ENCODE measurements at places on chromosomes 4 and X.

DNA sequence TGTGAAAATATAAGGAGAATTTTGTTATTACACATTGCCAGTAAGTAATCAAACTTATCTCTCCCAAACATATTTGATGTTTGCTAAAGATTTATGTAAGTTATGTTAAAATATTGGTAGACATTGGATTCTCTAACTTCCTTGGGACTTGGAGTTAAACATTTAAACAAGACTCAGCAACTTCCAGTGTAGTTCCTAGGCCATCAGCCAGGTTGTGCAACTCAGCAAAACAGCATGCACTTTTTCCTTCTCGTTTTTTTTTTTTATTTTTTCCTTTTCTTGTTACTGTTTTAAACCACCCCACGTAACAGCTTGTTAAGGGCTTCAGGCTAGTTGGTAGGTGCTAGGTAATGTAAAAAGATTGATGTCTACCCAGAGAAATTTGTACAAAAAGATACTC, 510.4 kb downstream of the ANKRD50 start:
- no peak for DNase-seq

DNA sequence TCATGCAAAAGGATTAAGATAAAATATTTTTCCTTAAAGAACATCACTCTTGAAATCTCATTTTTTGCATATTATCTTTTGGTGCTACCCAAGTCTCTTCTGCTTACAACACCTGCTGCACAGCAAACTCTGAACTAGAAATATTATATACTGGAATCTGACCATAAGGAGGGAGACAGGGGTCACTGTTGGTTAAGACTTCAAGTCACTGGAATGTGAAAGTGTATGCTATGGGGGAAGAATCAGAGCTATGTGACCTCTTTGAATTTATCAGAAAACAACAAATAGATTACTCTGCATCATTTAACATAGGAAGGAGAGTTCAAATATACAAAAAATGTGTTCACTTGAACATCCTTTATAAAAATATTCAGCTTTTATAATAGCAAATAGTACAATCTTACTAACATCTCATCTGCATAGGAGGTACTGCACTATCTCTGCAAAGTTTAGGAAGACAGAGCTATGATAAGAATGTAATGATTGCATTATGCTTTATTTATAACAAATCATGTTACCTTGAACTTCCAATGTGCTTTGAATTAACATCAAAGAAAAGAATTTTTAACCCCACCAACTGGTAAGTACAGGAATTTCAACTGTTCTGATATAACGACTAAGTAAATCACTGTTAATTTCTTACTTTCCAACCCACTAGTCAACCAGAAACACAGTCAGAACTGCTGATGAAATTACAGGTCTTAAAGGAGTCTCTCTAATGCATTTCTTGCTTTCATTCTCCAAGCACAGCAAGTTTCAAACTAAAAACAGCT, 69.8 kb downstream of the ZNF827 start:
- DNase-seq: no peak

DNA sequence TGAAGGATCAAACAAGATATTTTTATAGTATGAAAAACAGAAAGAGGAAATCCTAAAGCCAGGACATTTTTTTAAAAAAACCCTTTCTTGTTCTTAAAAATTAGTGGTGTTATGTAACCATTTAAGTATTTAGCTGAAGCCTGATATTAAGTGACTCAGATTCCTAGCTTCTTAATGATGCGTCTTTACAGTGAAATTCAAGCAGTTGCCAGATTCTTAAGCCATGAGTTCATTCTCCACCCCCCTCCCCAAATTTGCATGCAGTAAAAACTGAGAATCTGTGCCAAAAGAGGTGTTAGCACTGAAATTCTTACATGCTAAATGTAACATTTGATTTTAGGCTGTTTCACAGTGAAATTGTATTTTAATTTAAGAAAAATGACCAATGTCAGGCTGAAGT, 180.8 kb downstream of the RAPGEF2 start:
- no peak for DNase-seq

DNA sequence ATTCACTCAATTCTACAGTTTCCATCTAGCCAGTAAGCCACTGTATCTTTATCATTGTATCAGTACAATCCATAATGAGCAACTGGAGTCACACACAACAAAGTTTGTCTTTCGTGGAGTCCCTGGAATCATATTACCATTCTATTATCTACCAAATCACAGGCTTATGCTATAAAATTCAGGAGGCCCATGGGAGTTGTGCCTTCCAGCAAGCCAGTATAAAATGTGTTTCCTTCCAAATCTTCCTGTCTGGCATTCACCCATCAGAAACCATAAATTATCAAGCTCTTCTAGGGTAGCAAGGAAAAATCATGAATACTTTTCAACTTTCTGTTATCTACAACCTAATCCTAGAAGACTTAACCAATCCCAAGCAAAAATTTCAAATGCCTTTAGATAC, 1383.3 kb upstream of the PCDH7 start:
- DNase-seq: no peak

DNA sequence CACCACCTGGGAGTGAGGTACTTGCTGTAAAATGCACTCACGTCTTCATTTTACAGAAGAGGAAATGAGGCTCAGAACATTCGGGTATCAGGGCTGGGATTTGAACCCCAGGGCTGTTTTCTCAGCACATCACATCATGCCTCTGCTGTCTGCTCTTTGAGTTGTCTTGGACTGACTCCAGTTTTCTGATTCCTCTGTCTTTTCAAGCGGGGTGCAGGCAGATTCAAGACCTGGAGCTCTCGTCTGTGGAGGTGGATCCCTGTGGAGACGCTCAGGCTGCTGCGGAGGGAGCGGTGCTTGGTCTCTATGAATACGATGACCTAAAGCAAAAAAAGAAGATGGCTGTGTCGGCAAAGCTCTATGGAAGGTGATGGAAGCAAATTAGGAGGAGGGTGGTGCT, 6.3 kb downstream of the LAP3 start:
- no peak for DNase-seq

GRCh38 chr4:148376151-148376550, 66.1 kb downstream of the NR3C2 start:
- no peak for DNase-seq

- DNase-seq: no peak
These were observed 271.6 kb downstream of the CENPC start for GRCh38 chr4:67273666-67274065.

GRCh38 chr4:29423836-29424721, 1296.1 kb upstream of the PCDH7 start:
- no peak for DNase-seq

GRCh38 chrX:48071064-48071985, at the start of gene ZNF630:
Gene ZNF630, minus strand, starts transcription at chrX:48071640. Its CDS starts 4,754 bp downstream, at chrX:48066886.
- no peak for DNase-seq

- no peak for DNase-seq
These were observed 916.7 kb downstream of the TECRL start for GRCh38 chr4:63492515-63492914.

DNA sequence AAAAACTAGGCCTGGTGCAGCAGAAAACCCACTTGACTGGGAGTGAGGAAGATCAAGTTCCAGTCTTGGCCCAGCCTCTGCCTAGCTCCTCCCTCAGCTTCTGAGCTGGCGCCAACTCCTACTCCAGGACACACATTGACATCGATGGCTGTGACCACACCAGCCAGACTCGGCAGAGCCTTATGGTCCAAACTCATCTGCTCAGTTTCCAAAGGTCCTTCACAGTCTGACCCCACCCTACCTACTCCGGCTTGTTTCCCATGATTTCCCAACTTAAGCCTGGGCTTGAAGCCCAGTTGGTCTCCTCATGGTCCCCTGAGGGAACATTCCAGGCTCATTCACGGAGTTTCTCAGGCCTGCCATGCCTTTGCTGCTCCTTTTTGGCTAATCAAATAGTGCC, 10.1 kb downstream of the ELF4 start:
- no peak for DNase-seq

DNA sequence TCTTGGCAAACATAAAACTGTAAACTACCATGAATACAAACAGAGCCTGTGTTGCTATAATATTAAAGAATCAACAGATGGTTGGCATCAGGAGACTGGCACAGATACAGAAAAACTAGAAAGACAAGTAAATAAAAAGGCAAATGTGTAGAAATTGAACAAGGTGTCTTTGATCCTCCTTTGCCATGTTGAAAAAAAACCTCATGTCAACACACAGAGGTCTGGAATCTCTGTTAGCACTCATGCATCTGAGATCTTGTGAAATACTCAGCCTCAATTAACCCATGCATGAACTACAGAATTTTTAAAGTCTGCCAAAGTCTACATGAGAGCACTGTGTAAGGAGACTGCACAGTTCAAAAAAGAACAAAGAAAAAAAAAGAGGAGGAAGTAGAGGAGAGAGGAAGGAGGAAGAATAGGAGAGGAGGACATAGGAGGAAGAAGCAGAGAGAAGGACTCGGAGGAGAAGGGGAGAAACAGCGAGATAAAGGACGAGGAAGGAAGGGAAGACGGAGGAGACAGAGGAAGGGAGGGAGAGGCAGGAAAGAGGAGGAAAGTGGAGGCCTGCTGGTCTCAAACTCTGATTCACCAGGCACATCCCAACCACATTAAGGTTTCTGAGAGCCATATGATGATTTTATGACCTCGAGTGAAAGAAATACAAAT, 52.8 kb downstream of the PRDM5 start:
- no peak for DNase-seq

DNA sequence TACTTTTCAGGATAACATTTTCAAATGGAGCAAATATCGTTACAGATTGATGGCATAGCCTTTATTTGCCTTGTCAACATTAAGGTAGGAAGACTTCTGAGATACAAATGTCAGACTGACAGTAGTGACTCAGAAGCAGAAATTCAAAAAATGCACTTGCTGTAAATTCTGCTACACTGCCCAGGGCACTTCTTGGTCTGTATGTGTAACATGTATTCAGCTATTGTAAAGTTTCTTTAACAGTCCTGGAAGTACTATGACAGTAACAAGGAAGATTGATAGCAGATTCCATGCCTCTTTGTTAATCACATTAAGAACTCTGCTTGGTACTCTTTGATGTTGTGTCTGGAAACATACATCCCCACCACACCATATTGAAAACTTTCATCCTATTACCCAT, 69.6 kb upstream of the PCDH18 start:
- DNase-seq: no peak

DNA sequence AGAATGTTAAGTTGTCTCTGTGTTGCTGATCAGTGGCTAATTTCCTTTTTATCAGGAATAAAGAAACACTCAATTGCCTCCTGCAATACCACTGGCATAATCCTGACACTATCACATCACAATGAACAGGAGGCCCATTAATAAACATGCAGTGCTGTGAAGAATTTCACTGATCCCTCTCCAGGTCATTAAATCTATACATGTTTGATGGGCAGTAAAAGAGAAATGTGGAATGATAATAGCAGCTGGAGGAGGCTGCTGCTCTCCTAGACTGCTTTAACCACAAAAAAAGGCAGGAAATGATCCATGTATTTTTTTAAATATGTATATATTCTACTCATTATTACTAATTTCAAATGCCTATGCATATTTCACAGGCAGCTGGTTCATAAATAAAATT, 202.1 kb downstream of the CENPC start:
- no peak for DNase-seq

DNA sequence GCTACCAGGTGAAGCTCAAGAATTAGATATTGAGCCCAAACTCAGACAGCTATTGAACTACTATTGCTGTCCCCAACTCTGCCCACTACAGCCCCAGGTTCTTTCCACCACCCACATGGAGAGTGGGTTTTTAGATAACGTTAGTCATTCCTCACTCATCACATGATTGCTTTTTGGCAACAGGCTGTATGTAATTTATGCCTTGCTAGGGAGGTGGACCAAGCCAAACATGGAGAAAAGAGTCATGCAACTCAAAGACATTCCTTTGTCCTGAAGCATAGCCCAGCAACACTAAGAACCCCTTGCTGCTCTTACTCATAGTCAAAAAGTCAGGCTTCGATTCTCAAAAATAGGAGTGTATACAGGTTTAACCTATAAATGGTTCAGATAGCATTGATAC, 275.9 kb upstream of the VCX3A start:
- no peak for DNase-seq

- no peak for DNase-seq
These were observed 75.5 kb downstream of the CASP3 start for GRCh38 chr4:184573701-184574100.

All from vagina (tissue), 2 donors.